ENCODE measurements at places on chromosomes 4 and X. TPM values are rescaled to one million over a fixed set of nuclear protein-coding genes. Genes with fewer than 3 reads are reported as not detected.
A peak's percentile ranks its signal among the peaks of the same experiment; 100 is the strongest.

DNA sequence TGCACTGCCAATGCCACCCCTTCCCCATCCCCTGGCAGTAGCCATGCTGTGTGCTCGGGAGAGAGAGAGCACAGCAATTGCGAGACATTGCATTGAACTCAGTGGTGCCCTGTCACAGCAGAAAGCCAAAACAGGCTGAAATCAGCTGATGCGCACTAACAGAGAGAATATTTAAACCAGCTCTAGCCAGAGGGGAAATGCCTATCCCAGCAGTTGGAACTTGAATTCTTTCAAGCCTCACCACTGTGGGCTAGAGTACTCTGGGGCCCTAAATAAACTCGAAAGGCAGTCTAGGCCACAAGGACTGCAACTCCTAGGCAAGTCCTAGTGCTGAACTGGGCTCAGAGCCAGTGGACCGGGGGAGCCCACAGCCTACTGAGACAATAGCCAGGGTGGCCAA, 17.7 kb upstream of the RP2 start:
- no peak for DNase-seq

DNA sequence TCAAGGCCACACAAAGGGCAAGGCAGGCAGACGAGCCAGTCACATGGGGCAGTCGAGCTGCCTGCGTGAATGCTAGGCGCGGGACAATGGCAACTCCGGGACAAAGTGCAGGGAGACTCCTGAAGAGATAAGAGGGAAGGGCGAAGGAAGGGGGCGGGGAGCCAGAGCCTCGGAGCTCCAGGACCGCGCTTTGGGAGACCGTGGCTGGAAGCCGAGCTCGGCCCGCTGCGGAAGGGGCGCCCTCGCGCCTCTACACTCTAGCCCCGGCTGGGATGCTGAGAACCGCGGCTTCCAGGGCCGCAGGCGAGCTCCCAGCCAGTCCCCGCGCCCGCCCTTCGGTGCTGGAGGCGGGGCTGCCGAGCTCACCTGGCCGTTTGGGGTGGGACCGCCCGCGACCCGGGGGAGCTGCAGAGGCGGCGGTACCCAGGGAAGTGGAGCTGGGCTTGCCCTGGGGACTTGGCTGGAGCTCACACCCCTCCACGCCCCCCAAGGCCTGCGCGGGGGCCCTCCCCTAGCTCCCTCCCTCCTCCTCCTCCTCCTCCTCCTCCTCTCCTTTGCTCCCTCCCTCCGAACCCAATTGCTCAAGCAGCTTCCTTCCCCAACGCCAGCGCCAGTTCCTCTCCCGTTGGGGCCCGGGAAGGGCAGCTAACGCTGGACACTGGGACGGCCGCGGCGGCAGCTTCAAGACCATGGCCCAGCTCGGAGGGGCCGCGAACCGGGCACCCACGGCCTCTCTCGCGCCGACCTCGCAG, at the start of gene SOWAHD:
Gene SOWAHD (plus strand): TSS at position 610 of the 752 bp plus-strand sequence. CDS start 80 bp downstream, at position 690.
- DNase-seq: peak; percentile 35

The CSAG3 gene
- not detected for total RNA-seq

DNA sequence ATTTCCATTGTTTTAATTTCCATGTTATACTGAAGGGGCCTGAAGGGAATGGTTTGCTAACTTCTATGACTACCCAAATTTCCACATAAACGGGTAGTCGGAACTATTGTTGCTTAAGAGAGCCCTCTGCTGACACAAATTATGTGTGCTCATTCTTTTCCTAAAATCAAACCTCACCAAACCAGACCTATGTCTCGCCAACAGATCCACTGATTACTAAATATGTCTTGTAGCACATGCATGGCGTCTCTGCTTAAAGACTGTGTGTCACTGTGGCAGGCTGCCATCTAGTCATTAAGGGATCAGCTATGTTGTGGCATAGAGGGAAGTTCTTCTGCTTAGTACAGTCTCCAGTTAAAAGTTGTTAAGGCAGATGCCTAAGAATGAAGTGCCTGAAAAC, 25.1 kb downstream of the PIR start:
- peak; percentile 1 for DNase-seq

The BEX5 gene
- total RNA-seq: 12.4 TPM

The MPP1 gene
- total RNA-seq: 10.7 TPM

DNA sequence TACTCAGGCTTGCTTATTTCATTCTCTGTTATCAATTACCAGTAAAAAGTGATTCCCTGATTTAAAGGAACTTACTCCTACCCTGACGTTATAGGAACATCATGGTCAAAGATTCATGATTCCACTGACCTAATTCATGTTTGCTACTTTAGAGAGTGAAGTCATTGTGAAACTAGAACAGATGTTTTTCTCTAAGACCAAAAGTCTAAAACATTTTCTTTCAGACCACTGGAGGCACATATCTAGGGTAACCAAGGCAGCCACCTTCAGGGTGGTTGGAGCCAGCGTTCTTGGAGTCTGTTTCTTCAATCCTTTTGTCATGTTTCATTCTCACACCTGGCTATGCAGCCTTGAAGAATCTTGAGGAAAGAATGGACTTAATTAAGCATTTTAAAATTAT, 77.8 kb downstream of the GALNTL6 start:
- no peak for DNase-seq

- no peak for DNase-seq
Observed at GRCh38 chrX:132862562-132862961, 95.9 kb downstream of the HS6ST2 start.

The MAD2L1 gene
- total RNA-seq: 4.6 TPM

The USP26 gene
- total RNA-seq: not detected

The LRAT gene
- not detected for total RNA-seq

DNA sequence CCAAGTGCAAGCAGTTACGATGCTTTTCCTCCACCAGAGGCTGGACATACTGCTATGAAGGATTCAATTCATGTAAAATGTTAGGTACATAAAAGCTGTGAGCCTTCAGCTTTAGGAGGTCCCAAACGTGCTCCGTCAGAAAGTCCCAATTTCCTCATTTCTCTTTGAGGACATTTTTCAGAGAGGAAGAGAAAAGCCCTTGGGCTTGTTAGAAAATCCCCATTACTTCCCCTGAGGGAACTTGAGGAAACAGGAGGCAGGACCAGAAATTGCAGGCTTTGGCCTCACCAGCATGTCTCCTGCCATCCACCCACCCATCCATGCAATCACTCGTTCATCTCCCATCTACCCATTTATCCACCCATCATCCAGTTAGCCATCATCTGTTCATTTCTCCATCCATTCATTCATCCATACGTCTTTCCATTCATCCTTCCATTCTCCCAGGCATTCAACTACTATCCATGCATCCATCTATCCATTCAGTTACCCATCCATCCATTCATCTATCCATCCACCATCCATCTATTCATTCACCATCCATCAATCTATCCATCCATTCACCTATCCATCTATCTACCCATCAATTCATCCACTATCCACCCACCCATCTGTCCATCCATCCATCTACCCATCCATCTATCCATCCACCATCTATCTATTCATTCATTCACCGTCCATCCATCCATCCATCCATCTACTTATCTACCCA, 223.5 kb downstream of the AFAP1 start:
- no peak for DNase-seq

DNA sequence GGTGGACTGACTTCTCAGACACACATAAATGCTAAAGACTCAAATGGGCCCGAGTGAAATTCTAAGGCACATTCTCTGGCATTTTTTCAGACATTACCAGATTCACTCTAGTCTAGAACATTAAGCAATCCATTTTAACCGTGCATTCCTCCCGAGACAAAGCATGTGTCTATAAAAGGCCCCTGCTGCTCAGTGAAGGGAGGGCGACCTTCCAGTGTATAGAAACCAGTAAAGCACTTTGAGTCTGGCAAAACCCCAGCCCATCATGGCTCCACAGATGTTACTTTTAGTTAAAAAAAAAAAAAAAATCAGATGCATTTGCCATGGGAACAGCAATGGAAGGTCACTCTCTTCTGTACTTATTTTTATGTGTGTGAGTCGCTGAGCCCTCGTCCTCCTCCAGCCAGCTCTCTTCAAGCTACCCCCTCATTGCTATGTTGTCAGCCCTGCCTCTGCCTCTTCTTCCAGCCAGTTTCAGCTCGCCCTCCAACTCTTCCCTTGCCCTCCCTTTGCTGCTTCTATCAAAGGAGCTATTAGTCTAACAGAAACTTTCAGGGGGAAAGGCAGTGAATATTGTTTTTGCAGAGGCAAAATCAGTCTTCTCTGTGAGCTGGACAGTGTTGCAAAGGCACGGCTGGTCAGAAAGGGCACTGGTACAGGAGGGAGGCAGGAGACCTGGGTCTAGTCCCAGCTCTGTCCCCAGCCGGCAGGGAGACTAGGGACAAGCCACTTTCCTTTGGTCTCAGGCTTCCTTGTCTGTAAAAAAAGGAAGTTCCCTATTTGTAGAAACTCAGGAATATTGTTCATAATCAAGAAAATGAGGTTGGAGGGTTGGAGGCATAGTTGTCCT, 644.2 kb downstream of the ZNF674 start:
- DNase-seq: no peak

- DNase-seq: no peak
Observed at GRCh38 chr4:88744609-88745008, 47.0 kb upstream of the NAP1L5 start.

- DNase-seq: peak; percentile 36
Observed at GRCh38 chr4:108372681-108373080, 203.9 kb upstream of the LEF1 start.

DNA sequence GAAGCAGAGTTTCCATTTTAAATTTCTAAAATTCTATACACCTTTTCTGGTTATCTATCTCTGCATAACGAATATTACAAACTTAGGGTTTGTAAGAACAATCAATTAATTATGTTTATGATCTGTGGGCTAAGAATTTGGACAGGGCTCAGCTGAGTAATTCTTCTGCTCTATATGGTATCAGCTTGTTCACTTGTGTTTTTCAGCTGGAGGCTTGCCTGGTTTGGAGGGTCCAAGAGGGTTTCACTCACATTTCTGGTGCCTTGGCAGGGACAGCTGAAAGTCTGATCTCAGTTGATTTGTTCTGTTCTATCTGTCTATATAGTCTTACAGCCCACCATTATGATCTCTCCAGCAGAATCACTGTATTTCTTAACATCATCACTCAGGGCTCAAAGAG, 57.8 kb upstream of the ADGRA3 start:
- DNase-seq: no peak

The LDB2 gene
- total RNA-seq: not detected

- no peak for DNase-seq
Observed at GRCh38 chr4:41121906-41122305, 92.4 kb downstream of the APBB2 start.

The CSAG1 gene
- total RNA-seq: not detected

The LYAR gene
- 13.8 TPM for total RNA-seq

- DNase-seq: no peak
Observed at GRCh38 chr4:118765399-118765798, 70.5 kb downstream of the SEC24D start.

The TAF7L gene
- total RNA-seq: not detected

The ANK2 gene
- total RNA-seq: 0.36 TPM

GRCh38 chr4:73894001-73894400, 24.8 kb downstream of the CXCL1 start:
- no peak for DNase-seq

The NIPAL1 gene
- total RNA-seq: 0.45 TPM

GRCh38 chrX:48981178-48981577, 9.5 kb upstream of the KCND1 start:
- DNase-seq: no peak

DNA sequence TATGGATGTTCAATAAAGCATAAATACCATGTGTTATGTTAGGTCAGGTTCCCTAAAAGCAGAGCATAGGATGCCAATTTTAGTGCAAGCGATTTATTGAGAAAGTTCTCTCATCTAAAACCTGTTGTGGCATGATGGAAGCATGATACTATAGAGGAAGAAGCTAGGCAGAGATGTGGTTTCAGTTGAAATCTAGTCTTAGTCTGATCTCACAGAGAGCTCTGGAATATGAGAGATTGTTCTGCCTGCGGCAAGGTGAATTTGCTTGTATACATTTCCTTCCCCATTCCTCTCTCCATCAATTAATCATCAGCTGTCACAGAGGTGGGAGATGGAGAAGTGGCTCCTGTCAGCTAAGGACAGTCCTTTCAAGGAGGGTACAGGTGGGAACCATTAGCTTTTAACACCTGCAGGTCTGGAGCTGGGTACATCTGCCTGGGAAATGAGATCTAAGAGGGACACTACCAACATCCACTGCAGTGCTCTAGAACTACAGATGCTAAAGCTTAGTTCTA, 252.4 kb downstream of the CFAP299 start:
- DNase-seq: no peak

The SPANXD gene
- total RNA-seq: not detected

- no peak for DNase-seq
Observed at GRCh38 chrX:131923614-131924250, 99.4 kb upstream of the STK26 start.

GRCh38 chr4:72390409-72390808, 178.6 kb downstream of the ADAMTS3 start:
- no peak for DNase-seq

The TLR3 gene
- 0.28 TPM for total RNA-seq

- DNase-seq: no peak
Observed at GRCh38 chr4:42452823-42453222, 55.5 kb downstream of the SHISA3 start.

The CDX4 gene
- total RNA-seq: not detected

DNA sequence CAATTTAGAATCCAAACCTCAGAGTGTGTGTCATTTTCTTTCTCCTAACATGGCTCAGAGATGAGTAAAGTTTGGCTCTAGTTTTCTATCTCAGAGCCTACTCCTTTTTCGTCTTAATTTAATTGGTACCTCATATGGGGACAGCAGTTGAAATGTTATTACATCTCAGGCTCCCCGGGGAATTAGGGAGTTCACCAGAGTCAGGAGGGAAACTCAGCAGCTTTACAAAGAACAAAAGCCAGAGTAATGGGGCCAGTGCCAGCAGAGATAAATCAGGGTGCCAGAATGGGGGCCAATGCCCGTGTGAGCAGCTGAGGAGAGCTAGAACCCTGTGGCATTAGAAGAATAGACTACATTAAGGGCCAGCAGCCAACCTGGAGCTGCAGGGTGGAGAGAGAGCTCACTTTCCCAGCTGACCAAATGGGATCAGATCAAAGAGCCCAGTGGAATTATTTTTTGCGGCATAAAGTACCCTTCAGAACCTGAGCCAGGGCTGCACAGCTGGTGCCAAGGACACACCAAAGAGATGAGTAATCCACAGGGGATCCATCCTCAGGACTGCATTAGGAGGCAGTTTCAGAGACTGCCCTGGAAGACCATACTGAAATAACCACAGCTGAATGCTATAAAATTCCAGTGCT, 207.1 kb upstream of the DKK2 start:
- DNase-seq: no peak

GRCh38 chr4:169810325-169811323, 52.9 kb upstream of the HPF1 start:
- DNase-seq: peak; percentile 70

GRCh38 chrX:12970691-12971202, 4.2 kb upstream of the TMSB4X start:
- no peak for DNase-seq

Measured in CD4-positive, alpha-beta T cell (primary cell).